ENCODE measurements at places on chromosomes 13 and 19.

GRCh38 chr19:40718774-40719391 is 2.0 kb downstream of the ITPKC start:
- DNase-seq = no peak

- no peak for DNase-seq
Measured at GRCh38 chr13:24004142-24004899, 107.0 kb upstream of the C1QTNF9B start.

GRCh38 chr19:53912653-53913052 is 3.6 kb downstream of the CACNG7 start:
- no peak for DNase-seq

- no peak for DNase-seq
Measured at GRCh38 chr13:50280441-50280937, 265.2 kb downstream of the KCNRG start.

GRCh38 chr19:6268382-6268771 is 11.4 kb downstream of the MLLT1 start:
- no peak for DNase-seq

GRCh38 chr13:97307882-97308624 is 85.9 kb downstream of the MBNL2 start:
- DNase-seq = no peak

- DNase-seq = peak; percentile 41
Measured at GRCh38 chr13:31424130-31424729, 224.5 kb downstream of the B3GLCT start.

GRCh38 chr19:36528921-36529518 is 949 bp upstream of the ZNF260 start:
- DNase-seq = peak; percentile 2

GRCh38 chr19:17942181-17942580 is 9.4 kb downstream of the CCDC124 start:
- no peak for DNase-seq

DNA sequence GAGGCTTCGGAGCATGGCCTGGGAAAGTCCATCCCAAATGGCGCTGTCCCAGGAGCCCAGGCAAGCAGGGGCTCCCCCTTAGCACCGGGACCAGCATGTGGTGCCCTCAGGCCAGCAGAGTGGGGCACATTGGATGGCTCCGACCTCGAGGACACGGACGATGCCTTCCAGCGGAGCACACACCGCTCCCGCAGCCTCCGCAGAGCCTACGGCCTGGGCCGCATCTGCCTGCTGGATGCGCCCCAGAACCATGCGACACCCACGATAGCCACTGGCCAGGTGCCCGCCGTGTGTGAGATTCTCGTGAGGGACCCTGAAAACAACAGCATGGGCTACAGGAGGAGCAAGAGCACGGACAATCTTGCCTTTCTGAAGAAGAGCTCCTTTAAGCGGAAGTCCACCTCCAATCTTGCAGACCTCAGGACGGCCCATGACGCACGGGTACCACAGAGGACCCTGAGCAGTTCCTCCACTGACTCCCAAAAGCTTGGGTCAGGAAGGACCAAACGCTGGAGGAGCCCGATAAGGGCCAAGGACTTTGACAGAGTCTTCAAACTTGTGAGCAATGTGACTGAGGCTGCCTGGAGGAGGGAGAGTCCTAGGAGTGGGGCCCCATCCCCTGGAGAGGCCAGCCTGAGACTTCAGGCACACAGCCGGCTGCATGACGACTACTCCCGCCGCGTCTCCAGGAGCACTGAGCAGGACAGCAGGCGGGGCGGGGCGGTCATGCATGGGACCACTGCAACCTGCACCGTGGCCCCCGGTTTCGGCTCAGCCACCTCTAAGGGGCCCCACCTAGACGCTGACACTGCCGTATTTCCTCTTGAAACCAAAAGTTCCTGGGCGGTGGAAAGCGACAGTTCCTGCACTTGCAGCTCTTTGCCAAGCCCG is 63.1 kb downstream of the SPATA13 start:
- DNase-seq = no peak

DNA sequence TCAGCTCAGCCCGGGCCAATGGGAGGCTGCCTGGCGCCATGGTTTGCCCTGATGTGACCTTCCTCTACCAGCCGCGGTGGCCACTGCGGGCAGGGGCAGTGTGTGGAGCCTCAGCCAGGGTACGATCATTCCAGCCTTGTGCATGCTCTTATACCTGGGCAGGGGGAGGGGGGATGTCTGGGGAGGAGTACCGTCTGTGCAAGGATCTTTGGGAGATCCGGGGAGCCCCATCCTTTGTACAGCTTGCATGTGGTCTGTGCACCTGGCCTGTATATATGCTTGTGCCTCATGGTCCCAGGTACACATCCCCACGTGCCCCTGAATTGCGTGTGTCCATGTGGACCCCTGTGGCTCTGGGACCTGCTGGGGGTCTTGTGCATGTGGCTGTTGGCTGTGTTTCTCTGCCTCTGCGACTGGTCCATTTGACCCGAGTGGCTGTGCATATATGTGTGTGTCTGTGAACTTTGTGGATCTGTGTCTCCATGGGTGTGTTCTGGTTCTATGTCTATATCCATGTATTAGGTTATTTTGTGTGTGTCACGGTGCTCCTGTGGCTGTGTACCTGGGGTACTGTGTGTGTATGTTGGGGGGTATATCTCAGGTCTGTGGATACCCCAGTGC is 12.8 kb upstream of the NANOS3 start:
- no peak for DNase-seq

DNA sequence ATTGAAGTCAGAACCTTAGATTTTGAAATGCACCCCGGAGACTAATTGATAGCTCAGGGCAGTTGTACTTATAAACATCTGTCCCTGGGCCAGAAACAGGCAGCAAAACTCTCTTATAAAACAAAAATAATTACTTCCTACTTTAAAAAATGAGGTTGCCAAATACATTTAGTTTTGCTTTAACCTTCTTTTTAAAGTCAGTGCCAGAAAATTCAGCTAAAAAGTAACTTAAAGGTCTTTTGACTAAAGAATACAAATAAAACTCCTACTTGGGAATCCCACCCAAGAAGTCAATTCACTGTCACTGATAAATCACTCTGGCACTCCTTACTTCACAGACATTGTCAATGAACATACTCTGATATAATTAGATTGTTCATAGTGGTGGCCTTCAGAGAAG is 60.7 kb downstream of the DOCK9 start:
- DNase-seq = no peak

DNA sequence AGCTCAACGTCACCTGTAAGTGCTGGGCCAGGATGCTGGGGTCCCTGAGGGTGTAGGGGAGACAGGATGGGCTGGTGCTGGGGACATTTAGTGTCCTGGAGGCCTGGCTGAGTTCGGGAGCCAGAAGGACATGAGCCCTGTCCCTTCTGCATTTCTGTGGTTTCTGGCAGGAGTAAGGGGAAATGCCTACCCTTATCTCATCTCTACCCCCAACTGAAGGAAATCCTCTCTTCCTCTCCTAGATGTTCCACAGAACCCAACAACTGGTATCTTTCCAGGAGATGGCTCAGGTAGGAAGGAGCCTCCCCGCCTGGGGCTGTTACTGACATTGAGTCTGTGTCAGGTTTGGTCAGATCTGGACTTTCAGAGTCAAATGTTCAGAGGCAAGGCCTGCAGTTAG is 1.2 kb downstream of the CD33 start:
- no peak for DNase-seq

DNA sequence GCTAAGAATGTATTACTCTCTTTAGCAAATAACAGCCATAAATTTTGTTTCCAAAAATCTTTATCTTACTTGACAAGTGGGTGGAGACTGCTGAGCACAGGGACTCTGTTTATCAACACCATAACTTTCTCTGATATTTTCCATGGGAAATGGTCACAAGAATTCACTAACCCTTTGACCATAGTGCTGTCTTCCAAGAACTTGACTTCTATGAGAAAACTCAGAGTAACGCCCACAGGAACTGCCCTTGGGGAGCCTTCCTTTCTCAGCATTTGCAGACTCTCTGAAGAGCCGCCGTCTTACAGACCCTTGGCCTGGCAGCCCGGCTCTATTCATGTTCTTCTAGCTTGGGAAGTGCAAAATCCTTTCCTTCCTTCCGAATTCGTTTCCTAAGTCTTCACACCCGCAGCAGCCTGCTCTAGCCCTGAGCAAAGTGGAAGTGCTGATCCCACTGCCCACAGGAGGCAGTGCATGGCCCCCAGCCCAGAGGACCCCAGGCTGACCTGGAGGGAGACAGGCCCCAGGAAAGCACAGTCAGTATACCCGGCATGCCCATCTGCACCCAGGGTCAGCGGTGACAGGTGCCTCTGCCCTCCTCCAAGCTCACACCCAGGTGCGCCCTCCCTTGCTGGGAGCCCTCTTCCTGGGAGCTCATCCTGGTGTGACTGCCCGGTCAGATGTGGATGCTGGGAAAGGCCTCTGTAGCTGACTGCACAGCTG is 10.2 kb downstream of the GAS6 start:
- DNase-seq = no peak

DNA sequence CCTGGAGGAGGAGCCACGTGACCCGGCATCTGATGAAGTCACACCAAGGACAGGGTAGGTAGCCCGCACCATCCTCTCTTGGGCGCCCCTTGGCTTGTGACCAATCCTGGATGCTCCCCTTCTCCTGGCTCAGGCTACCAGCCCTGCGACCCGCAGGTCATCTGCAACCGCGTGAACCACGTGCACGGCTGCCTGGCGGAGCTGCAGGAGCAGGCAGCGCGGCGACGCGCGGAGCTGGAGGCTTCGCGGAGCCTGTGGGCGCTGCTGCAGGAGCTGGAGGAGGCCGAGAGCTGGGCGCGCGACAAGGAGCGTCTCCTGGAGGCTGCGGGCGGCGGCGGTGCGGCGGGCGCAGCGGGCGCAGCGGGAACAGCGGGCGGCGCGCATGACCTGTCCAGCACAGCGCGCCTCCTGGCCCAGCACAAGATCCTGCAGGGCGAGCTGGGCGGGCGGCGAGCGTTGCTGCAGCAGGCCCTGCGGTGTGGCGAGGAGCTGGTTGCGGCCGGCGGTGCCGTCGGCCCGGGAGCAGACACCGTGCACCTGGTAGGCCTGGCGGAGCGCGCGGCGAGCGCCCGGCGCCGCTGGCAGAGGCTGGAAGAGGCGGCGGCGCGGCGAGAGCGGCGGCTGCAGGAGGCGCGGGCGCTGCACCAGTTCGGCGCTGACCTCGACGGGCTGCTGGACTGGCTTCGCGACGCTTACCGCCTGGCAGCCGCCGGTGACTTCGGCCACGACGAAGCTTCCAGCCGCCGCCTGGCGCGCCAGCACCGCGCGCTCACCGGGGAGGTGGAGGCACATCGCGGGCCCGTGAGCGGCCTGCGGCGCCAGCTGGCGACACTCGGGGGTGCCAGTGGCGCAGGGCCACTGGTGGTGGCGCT is 45.9 kb downstream of the SPTBN4 start:
- DNase-seq = no peak

GRCh38 chr13:66835040-66835628 is 395.0 kb downstream of the PCDH9 start:
- DNase-seq = no peak

GRCh38 chr19:41960973-41961372 is 1.9 kb upstream of the RABAC1 start:
- DNase-seq = no peak

DNA sequence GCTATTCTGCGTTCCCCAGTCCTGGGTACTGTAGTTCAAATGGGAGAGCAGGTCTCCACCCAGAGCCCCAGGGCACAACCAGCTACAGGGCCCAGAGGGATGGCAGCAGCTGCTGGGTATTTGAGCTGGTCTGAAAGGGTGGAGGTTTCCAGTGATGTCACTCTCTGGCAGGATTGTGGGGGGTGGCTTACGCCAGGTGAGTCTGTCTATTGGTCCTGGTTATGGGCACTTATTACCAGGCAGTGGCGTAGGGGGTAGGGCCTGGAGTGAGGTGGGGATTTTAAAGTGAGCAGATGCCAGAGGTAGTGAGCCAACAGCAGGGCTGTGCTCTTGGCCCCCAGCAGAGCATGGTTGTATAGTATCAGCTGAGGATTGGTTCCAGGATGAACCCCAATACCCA is 6.2 kb downstream of the RPS19 start:
- no peak for DNase-seq

GRCh38 chr13:113355621-113356020 is 8.3 kb downstream of the GRTP1 start:
- DNase-seq = no peak

GRCh38 chr13:46561286-46561685 is 8.3 kb downstream of the LRCH1 start:
- no peak for DNase-seq

DNA sequence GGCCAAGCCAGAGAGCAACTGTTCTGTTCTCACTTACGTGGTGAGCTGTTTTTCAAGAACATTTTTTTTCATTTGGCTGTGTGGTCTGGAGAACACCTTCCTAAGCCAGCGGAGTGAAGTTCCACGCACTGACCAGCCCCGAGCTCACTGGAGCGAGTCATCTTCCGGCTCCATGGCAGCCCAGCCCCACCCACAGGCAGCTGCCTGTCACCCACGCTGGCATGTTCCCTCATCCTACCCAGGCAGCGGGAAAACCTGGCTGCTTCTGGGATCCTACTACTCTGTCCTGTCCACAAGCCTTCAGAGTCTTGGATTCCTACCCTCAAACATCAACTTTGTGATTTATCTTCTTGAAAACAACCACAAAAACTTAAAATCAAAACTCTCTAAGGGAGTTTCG is 76.2 kb downstream of the GGACT start:
- DNase-seq = no peak

DNA sequence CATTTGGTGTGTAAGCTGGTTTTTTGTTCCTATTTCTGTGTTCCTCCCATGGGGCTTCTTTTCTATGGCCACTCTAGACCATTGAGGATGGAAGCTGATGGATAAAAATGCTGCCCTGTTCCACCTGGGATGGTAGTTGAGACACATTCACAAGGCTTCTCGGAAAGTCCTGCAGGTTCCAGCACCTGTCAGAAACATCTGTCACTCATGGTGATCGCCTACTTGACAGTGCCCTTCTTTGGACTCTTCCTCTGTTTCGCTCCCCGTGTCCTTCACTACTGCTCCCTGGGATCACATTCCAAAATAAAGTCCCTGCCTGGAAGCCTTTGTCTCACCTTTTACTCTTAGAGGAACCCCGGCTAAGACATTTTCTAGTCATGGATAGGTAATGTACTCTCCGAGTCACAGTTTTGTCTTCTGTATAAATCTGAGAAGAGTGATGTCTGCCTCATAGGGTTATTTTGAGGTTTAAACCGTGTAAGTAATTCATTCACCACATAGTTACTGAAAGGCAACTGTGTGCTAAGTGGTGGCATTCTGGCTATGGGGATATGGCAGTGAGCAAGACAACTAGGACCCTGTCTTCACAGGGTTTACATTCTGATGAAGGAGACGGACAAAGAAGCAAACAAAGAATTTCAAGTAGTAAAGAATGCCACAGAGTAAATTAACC is 21.0 kb downstream of the UBAC2 start:
- no peak for DNase-seq

Data from CD4-positive, alpha-beta T cell treated with Interleukin-15 for 4 hours (primary cell).